ENCODE measurements at places on chromosomes 7 and 10.

GRCh38 chr7:27367179-27367932, 124.8 kb downstream of the EVX1 start:
- no peak for DNase-seq

- DNase-seq: no peak
Observed at GRCh38 chr10:74542077-74542476, 284.3 kb upstream of the KAT6B start.

DNA sequence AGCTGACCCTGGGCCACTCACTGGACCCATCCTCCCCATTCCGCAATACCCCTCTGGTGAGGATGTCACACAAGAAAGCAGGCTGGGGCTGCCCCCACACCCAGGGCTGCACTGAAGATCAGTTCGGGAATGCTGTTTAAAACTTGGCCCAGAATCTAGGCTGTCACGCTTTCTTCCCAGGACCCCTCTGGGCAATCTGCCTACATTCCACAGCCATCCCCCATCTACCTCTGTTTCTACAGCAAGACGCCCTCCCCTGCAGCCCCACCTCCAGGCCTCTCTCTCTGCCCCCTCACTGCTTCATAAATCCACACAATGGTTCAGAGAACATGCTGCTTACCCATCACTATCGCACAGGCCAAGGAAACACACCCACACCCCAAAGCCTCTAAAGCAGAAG, 36.1 kb downstream of the XPNPEP1 start:
- no peak for DNase-seq

DNA sequence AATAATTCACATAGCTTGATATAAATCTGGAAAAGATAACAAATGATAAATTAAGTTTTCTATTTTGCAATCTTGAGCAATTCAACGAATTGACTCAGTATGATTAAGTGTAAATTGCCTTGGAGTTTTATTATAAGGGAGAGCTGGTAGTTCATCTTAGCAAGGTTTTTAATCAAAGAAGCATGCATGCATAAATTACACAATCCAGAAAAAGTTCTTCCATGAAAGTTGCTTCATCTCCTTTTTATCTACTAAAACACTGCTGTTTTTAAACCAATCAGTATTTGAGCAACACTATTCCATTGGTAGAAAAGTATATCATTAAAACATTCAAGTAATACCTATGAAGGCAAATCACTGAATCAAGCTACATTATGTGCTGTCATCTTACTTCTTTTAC, 47.6 kb downstream of the POT1 start:
- DNase-seq: no peak

- DNase-seq: no peak
Observed at GRCh38 chr7:98418271-98418635, 17.4 kb upstream of the BAIAP2L1 start.
